ENCODE measurements at places on chromosomes 6 and 20.

DNA sequence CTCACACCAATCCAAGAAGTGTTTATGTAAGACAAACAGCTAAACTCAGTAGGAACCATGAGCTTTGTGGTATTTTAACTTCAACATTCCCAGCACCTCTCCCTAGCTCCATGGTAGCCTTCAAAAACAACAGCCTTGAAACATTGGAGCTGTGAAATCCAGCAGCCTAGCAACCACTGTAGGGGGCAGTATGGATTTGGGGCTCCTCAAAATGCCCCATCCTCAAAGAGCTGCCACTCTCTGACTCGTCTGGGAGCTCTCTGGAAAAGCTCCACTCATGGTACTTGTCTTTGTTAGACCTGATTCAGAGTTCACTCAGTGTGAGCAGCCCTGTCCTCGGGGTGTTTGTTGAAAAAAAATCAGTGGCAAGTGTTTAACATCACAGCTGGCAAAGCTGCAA is 82.9 kb downstream of the KIF6 start:
- ATAC-seq, result no peak

DNA sequence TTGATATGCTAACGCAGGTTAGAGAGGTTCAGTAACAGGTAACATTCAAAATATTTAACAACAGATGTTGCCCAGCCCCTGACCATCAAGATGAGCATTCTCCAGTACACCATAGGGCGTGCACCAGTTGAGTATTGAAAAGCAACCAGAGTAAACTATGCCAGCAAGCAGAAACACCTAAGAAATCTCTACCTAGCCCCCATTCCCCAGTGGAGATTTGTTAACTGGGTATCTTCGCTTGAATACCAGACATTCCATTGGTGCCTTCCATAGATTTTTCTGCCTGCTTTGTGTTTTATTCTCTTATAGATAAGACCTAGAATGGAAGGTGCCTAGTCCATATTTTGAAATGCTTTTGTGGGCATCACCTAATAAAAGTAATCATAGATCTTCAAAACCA is 623.9 kb downstream of the KIF16B start:
- no peak for ATAC-seq

- no peak for ATAC-seq
Measured at GRCh38 chr20:62901891-62902290, 24.4 kb downstream of the DIDO1 start.

DNA sequence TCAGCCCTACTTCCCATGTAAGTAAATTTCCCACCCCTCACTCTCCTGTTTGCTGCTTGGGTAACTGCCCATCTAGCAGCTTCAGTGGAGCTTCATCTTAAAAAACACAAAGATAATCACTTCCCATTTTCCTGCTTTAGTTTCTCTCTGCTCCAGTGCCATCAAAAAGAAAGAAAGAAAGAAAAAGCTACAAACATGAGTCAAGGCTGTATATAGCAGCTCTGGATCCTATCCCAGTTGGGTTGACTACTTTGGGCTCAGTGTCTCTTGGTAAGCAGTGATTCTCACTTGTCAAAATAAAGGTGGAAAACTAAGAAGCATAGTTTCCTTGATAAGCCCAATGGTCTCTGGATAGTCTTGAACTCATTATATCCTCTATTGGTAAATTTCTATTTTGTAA is 48.7 kb upstream of the SRPK1 start:
- no peak for ATAC-seq

DNA sequence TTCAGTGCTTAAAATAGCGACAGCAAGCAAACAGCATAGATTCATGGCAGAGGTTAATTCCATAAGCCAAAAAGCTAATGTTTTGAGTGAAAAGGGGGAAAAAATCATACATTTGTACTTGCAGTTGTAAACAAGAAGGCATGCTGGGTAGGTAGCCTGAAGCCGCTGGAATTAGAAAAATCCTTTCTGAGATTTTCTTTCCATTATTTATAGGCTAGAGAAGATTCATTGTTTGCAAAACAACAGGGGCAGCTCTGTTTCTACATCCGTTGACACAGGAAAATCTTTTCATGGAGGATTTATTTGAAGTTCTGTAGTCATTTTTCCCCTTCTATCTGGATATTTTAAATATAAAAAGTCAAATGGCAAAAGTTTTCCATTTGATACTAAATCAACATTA is 843.9 kb downstream of the QKI start:
- no peak for ATAC-seq

GRCh38 chr6:29294499-29294914 is 7.0 kb upstream of the OR14J1 start:
- ATAC-seq, result no peak

DNA sequence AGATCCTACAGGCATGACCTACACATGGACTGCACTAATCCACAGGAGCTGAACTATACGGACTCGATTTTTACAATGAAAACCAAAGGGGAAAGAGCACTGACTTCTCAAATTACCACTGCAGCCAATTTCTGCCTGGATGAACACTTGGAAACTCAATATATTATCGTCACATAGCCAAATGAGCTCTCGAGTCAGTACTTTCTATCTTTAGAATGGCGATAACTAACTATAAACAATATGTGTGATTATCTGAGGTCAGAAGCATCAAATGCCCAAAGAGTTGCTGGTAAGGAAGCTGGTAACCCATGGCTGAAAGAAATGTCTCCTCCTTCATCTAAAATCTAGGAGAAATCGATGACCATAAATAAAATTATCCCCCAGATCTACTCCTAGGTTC is 86.7 kb downstream of the KIF16B start:
- no peak for ATAC-seq

DNA sequence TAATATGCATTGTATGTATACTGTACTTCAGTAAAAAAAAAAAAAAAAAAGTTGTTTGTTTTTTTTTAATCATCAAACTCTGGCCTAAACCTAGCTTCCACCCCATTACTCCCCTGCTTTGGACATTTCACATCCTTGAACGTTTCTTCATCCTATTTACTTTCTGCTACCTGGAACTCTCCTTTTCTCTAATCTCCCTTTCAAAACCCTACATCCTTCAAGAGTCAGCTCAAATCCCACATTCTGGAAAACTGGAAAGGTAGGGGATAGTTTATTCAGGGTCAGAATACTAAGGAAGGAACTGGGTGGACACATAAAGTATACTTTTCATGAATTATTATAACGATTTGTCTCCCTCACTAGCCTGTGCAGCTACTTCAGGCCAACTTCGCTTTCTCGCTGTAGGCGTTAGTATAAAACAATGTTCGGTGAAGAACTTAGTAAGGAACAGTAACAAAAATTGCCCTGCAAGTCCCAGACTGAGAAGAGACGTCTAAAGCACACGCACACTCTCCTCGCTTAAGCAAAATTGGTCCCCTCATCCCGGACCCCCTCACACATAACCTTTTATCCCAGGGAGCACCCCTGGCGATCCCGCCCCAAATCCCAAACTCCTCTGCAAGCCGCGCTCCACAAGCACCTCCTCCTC is 775 bp downstream of the PIGU start:
- no peak for ATAC-seq

DNA sequence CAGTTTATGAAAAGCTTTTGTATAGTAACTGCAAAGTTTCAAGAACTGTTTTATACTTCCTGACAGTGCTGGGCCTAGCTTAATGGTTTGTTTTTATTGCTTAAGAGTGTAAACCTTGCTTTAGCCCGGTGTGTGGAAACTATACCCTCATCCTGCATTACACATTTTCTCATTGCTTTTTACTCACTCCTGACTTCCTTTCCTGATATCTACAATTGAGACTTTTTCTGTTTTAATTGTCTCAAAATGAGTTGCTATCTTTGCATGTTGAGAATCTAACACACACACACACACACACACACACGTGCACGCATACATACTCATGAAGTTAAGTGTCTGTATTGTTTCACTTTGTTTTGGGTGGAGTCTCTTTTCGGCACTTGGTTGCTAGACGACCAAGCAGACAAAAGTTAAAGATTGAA is 16.7 kb downstream of the BMP2 start:
- ATAC-seq, result peak; percentile 75

- ATAC-seq, result peak; percentile 99
Measured at GRCh38 chr20:13492001-13492481, 146.7 kb downstream of the TASP1 start.

- no peak for ATAC-seq
Measured at GRCh38 chr20:37547912-37548311, 20.2 kb upstream of the BLCAP start.

DNA sequence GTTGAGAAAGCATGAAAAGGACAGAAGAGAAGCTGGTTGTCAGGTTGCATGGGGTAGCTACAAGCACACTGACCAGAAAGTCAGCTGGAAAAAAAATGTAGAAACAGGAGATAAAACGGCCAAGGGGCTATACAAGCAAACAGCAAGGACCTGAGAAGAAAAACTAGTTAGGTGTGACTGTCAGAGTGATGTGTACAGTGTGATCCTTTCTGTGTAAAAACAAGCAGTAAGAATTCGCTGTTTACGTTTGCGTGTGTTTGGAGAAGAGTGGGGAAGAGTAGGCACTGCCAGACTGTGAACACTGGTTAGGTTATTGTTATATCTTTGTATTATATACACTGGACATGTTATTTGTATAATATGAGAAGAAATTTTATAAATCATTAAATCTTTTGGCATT is 28.1 kb downstream of the PTPN1 start:
- ATAC-seq, result no peak

GRCh38 chr6:6333501-6333900 is 13.0 kb upstream of the F13A1 start:
- peak; percentile 18 for ATAC-seq

DNA sequence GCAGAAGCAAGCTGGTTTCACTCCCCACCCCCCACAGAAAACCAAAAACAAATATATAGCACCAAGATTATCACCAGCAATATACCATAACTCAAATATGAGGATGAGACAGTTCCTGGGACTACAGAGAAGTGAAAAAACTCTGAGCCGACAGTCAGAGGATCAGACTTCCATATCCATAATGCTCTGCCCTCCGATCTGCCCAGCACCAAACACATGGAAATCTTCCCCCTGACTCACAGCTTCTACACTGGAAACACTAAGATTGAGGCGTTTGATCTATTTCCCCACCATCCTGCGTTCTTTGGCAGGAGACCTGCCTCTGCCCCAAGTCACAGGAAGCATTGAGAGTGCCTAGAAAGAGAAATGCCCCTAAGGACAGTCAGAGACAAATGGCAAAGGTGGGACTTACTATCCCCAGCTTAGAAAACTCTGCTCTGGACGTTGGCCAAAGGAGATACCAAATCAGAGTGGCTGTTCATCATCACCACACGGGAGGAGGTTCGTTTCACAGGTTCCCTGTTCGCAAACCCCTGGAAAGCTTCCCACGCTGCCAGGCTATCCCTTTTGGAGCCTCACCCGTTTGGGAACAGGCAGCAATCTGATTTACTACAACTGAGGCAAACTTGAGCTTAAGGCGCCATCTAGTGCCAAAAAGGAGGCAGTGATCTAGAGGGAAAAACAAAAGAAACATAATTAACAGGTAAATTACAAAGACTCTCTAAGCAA is 48.7 kb upstream of the SRSF6 start:
- ATAC-seq, result peak; percentile 92

DNA sequence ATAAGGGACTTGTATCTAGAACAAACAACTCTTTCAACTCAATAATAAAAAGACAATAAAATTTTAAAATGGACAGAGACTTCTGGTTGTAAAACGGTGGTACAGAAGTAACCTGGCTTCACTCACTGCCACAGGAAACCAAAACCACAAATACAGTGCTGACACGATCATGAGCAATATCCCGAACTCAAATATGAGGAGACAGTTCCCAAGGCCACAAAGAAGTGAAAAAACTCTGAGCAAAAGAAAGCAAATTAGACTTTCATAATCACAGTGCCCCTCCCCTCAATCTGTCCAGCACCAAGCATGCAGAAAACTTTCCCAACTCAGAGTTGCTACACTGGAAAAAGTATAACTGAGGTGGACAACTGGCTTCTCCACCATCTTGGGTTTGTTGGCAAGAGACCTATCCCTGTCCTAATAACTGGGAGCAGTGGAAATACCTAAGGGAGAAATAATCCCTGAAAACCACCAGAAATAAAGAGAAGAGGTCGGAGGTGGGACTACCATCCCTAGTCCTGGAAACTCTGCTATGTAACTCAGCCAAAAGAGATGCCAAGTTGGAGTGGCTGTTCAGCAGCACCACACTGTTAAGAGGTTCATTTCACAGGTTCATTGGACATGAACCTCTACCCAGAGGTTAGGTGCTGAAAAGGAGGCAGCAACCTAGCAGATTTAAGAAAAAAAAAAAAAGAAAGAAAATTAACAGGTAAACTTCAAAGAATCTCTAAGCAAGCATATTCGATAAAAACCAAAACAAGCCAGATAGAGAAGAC is 55.5 kb downstream of the REV3L start:
- ATAC-seq, result peak; percentile 75

DNA sequence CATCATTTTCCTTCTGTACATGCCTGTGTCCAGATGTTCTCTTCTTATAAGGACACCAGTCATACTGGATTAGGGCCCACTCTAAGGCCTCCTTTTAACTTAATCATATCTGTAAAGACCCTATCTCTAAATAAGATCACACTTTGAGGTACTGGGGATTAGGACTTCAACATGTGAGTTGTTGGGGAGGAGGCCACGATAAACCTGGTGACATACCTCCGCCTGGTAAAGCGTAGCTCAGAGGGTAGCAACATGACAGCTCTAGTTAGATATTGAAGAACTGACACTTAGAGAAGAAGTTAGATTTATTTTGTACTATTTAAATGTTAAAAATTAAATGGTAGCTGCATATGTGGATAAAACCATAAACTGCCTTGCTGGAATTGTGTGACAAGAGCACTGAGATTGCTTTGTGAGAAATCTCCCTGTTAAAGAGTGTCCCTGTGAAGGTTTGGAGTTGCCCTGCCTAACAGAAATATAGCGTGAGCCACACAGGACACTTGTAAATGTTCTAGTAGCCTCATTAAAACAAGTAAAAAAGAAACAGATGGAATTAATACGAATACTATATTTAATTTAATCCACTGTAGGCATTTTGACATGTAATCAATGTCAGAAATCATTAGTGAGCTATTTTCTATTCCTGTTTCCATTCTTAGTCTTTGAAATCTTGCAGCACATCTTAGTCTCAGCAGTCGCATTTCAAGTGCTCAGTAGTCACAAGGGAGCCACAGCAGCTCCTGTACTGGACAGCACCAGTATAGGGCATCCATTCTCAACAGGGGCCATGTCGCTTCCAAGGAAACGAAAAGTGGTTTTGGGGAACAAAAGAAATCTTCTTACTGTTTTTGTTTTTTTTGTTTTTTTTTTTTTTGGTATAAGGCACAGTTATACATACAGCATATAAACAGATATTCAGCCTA is 13.4 kb downstream of the PLCB1 start:
- ATAC-seq, result peak; percentile 53
